ENCODE measurements at places on chromosomes 11 and 22. TPM values are rescaled to one million over a fixed set of nuclear protein-coding genes. Genes with fewer than 3 reads are reported as not detected.

DNA sequence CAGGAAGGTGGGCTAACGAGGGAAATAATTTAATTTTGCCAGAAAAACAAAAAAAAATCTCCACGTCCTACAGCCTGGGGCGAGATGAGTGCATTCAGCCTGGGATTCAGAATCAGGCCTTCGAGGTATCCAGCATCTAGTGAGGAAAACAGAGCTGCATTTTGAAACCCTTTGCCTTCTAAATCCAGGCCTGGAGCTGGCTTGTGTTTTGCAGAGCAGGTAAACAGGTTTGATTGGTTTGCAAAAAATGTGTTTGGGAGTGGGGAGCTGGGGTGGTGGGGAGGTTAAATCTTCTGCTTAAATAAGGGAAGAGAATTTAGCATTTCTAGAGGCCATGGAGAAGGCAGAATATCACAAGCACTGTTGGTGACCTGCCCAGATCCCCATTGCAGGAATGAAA is 29.7 kb upstream of the RASD2 start:
- H3K27me3 ChIP-seq, result peaks cover 15% of the 10 kb centered on the region
- no peak overlapping the region for H3K4me3 ChIP-seq
- H3K4me1 ChIP-seq, result no peaks in the 10 kb centered on the region
- H3K36me3 ChIP-seq, result no peaks in the 10 kb centered on the region
- DNase-seq, result no peak

DNA sequence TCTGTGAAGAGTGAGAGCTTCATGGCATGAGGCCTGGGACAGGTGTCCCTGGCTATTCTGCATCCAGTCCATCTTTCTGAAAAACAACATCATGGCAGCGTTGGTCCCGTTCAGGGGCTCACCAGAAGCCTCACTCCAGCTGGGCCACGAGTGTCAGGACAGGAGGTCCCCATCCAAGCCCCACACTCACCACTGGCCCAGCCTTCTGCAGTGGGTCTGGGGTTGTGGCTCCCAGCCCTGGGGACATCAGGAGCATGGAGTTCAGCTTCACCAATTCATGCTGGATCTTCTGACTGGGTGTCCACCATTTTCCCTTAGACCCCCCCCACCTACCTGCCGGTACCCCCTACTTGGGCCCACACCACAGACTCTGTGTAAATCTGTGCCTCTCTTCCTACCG is 400.3 kb downstream of the BRD1 start:
- no peak overlapping the region for H3K4me3 ChIP-seq
- peaks cover 8% of the 10 kb centered on the region for H3K27me3 ChIP-seq
- DNase-seq, result no peak
- no peaks in the 10 kb centered on the region for H3K36me3 ChIP-seq
- no peaks in the 10 kb centered on the region for H3K4me1 ChIP-seq
- H3K27ac ChIP-seq, result no peak overlapping the region

- no peaks in the 10 kb centered on the region for H3K27me3 ChIP-seq
- no peak overlapping the region for H3K4me3 ChIP-seq
- peak overlapping the region; percentile 14 for H3K27ac ChIP-seq
- no peak for DNase-seq
- peaks cover 46% of the 10 kb centered on the region for H3K36me3 ChIP-seq
Observed at GRCh38 chr22:24068717-24069297, 57.7 kb downstream of the CABIN1 start.

ADAMTS8 gene
- total RNA-seq, result not detected

OR52I1 gene
- total RNA-seq, result not detected

DNA sequence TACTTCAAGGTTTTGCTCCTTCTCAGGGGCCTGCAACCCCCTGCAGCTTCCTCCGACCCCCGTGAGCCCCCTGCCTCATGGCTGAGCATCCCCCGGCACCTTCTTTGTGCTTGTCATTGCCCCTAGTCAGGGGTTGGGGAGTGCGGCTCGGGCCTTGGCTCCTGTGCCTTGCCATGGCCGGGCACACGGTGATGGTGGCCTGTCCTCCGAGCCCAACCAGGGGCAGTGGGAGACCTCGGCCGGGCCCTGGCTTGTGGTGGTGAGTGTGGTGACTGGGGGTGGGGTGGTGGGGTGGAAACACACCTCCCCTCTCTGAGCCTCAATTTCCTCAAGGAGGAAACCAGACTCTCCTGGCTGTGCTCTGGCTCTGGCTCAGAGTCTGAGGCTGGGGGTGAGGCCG is 1.5 kb upstream of the MRGPRG start:
- H3K4me3 ChIP-seq, result no peak overlapping the region
- no peak for DNase-seq
- no peaks in the 10 kb centered on the region for H3K36me3 ChIP-seq
- peaks cover 10% of the 10 kb centered on the region for H3K4me1 ChIP-seq

- no peaks in the 10 kb centered on the region for H3K36me3 ChIP-seq
- peaks cover 6% of the 10 kb centered on the region for H3K4me1 ChIP-seq
- no peak overlapping the region for H3K27ac ChIP-seq
Observed at GRCh38 chr22:28034760-28035401, 115.8 kb upstream of the PITPNB start.

- no peak for DNase-seq
- no peak overlapping the region for H3K4me3 ChIP-seq
- H3K36me3 ChIP-seq, result peaks cover 4% of the 10 kb centered on the region
- no peaks in the 10 kb centered on the region for H3K4me1 ChIP-seq
- H3K27ac ChIP-seq, result no peak overlapping the region
- H3K27me3 ChIP-seq, result no peaks in the 10 kb centered on the region
Observed at GRCh38 chr11:117380676-117381075, 53.0 kb downstream of the CEP164 start.

Measured in activated CD8-positive, alpha-beta T cell treated with anti-CD3 and anti-CD28 coated beads for 36 hours (primary cell).